ENCODE measurements at places on chromosomes 12 and 14.

GRCh38 chr14:51939755-51940301, 49.5 kb upstream of the RTRAF start:
- H3K4me1 ChIP-seq = no peaks in the 10 kb centered on the region
- no peak for DNase-seq
- H3K27ac ChIP-seq = no peak overlapping the region

- peak overlapping the region; percentile 70 for H3K4me3 ChIP-seq
- H3K4me1 ChIP-seq = no peaks in the 10 kb centered on the region
- H3K27ac ChIP-seq = peak overlapping the region; percentile 93
- no peaks in the 10 kb centered on the region for H3K27me3 ChIP-seq
Measured at GRCh38 chr12:6914947-6915788, 788 bp downstream of the ENO2 start.

DNA sequence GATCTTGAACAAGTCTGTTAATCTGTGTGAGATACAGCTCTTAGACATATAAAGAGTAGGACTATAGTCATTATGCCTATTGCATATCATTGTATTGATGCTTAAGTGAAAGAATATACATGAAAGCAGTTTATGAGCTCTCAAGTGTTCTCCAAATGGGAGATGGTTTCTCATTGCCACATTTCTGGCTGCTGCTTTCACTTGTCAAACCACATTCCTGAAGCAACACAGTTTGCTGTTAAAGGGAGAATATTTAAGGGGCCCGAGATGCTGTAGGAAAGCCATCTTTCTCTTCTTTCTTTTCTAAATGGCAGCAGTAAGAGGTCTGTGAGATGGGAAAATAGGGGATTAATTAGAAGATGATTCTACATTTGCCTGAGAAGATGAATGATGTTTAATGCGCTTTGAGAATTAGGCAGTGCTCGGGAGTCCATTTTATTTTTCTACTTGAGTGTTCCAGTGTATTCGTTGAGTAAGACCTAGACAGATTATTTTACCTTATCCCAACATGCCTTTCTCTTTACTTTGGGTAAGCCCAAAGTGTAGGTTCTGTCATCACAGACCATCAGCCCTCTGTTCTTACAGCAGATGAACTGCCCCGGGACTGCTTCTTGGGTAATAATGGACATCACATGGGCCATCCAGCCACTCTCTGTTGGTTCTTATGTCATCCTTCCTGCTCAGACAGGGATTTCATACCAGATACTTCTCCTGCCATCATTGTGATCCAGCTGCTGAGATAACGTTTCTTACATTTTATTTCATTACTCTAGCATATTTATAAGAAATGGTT, 35.6 kb downstream of the ANO4 start:
- no peaks in the 10 kb centered on the region for H3K27me3 ChIP-seq
- H3K27ac ChIP-seq = no peak overlapping the region
- DNase-seq = no peak
- no peaks in the 10 kb centered on the region for H3K36me3 ChIP-seq
- no peaks in the 10 kb centered on the region for H3K4me1 ChIP-seq

DNA sequence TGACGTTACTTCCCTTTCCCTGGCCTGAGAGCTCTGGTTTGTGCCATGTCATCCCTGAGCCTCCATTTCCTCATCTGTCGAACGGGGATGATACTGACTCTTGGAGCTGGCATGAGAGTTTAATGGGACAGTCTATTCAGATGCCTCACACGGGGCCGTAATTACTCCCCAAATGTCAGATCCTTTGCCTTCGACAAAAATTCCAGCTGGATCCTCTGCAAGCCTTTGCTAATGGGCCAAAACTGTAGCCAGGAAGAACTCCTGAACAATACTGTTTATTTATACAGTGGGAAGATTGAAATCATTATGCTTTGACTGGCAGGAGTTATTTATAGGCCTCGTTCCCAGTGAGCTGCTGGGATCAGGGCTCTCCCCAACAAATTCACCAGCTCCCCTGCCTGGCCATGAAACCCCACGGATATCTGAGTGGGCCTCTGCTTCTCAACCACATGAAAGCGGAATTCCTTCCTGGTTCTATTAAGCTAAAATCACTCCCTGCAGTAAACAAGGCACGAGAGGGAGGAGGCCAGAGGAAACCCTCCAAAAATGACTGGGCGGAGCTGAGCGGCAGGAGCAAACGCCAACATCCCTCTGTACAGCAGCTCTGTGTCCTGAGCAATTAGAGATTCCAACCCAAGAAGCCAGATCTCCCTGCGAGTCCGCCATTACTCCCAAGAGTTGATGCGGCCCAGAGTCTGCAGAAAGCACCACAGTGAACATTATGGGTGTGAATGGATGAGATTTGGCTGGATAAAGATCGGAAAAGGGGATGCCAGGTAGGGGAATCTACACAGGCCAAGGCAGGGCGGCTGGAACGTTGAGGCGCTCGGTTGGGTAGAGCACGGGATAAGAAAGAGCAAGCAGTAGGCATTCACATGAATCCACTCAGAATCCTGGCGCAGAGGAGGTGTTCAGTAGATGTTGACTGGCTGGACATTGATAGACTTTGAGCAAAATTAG, 326.1 kb downstream of the BCL11B start:
- no peak overlapping the region for H3K4me3 ChIP-seq
- no peaks in the 10 kb centered on the region for H3K36me3 ChIP-seq
- no peaks in the 10 kb centered on the region for H3K27me3 ChIP-seq
- H3K27ac ChIP-seq = peak overlapping the region; percentile 72

- no peaks in the 10 kb centered on the region for H3K4me1 ChIP-seq
- no peak overlapping the region for H3K4me3 ChIP-seq
- DNase-seq = peak; percentile 75
- H3K36me3 ChIP-seq = no peaks in the 10 kb centered on the region
Measured at GRCh38 chr12:31749024-31749704, 20.3 kb upstream of the AMN1 start.

DNA sequence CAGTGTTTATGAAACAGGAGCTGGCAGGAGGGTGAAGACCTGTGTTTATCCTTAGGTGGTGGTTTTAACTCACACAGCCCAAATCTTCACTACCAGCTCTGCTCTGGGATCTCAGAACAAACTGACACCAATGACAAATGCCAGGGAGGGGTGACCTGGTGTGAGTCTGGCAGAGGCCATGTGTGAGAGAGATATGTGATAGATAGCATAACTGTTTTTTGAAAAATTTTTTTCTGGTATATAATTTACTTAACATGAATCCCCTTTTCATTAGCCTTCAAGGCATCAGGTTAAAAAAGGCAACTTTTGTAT, 51.5 kb downstream of the SLC38A4 start:
- H3K4me3 ChIP-seq = no peak overlapping the region
- H3K27ac ChIP-seq = no peak overlapping the region
- no peaks in the 10 kb centered on the region for H3K36me3 ChIP-seq
- H3K27me3 ChIP-seq = no peaks in the 10 kb centered on the region
- H3K4me1 ChIP-seq = no peaks in the 10 kb centered on the region

DNA sequence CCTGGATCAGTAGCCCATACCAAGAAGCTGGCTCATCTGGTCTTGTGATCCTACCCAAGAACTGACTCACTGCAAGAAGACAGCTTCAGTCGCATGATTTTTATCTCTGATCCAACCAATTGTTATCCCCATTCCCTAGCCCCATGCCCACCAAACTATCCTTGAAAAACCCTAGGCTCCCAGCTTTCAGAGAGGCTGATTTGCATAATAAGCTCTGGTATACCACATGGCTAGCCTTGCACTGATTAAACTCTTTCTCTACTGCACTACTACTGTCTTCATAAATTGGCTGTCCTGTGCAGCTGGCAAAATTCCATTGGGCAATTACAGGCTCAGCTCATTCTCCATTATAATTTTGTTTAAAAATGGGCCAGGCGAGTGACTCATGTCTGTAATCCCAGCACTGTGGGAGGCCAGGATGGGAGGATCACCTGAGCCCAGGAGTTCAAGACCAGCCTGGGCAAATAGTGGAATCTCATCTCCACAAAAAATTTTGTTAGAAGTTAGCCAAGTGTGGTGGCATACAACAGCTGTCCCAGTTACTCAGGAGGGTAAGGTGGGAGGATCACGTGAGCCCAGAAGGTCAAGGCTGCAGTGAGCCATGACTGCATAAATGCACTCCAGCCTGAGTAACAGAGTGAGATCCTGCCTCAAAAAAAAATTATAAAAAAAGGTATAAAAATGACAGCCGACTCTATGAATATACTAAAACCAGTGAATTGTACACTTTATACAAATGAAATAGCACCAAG, 76.7 kb upstream of the EIF5 start:
- no peaks in the 10 kb centered on the region for H3K4me1 ChIP-seq
- DNase-seq = no peak
- H3K27me3 ChIP-seq = no peaks in the 10 kb centered on the region
- H3K4me3 ChIP-seq = no peak overlapping the region

DNA sequence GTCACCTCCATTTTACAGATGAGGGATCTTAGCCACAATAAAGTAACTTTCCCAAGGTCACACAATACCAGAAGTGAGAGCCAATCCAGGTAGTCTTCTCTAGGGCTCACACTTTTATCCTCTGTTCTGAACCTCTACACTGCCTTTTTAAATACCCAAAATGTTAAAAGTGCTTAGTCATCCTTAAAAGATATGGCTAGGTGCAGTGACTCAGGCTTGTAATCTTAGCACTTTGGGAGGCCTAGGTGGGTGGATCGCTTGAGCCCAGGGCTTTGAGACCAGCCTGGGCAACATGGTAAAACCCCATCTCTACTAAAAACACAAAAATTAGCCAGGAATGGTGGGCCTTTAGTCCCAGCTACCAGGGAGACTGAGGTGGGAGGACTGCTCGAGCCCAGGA, 104.1 kb upstream of the PPP4R3A start:
- no peaks in the 10 kb centered on the region for H3K4me1 ChIP-seq
- no peaks in the 10 kb centered on the region for H3K27me3 ChIP-seq
- no peak overlapping the region for H3K4me3 ChIP-seq
- no peak for DNase-seq
- no peaks in the 10 kb centered on the region for H3K36me3 ChIP-seq
